ENCODE measurements at places on chromosomes 13 and 19.

DNA sequence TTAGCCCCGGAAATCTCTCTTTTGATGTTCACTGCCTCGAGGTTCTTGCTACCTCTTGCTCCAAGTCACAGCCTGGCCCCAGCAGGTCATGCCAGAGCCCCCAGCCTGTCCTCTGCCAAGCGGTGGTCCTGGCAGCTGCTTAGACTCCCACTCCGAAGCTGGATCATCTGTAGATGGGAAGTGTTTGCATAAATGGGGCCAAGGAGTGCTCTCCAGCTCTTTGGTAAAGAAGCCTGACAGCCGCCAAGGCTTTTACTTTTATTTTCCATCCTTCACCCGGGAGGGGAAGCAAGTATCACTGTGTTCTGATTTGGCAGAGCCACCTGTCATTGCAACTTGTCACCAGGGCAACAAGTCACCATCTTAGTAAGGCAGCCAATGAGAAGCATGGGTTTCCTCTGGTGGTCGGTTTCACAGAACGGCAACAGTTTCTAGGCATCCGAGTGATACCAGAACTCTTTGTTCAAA is 10.6 kb upstream of the RETN start:
- DNase-seq: no peak

DNA sequence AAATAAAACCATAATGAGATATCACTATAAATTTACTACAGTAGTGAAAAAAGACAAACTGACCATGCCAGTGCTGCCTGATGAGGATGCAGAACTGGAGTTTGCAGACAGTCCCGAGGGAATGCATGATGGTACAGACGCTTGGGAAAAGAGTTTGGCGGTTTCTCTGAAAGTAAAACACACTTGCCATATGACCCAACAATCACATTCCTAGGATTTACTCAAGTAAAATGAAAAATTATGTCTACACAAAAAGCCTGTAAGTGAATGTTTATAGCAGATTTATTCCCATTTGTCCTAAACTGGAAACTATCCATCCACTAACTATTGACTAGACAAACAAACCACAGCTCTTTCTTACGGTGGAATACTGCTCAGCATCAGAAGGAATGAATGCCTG is 271.0 kb downstream of the DNAJC15 start:
- no peak for DNase-seq

DNA sequence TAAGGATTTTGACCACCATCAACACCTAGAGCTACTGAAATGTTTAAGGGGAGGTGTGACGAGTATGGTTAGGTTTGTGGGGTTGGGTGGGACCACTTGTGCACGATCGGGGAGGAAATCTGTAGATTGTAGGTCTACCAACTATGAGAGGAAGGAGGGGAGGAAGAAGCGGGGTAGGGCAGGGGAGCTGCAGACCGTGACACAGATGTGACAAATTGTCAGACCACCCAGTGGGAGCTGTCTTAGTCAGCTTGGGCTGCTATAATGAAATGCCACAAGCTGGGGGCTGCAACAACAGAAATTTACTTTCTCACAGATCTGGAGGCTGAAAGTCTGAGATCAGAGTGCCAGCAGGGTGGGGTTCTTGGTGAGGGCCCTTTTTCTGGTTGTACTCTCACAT is 62.2 kb upstream of the ARGLU1 start:
- DNase-seq: no peak

GRCh38 chr19:14073261-14073924 is 807 bp downstream of the MISP3 start:
- DNase-seq: peak; percentile 76
